ENCODE measurements at places on chromosomes 1 and 21.

- DNase-seq, result no peak
Observed at GRCh38 chr1:70438529-70438928, 27.5 kb downstream of the CTH start.

DNA sequence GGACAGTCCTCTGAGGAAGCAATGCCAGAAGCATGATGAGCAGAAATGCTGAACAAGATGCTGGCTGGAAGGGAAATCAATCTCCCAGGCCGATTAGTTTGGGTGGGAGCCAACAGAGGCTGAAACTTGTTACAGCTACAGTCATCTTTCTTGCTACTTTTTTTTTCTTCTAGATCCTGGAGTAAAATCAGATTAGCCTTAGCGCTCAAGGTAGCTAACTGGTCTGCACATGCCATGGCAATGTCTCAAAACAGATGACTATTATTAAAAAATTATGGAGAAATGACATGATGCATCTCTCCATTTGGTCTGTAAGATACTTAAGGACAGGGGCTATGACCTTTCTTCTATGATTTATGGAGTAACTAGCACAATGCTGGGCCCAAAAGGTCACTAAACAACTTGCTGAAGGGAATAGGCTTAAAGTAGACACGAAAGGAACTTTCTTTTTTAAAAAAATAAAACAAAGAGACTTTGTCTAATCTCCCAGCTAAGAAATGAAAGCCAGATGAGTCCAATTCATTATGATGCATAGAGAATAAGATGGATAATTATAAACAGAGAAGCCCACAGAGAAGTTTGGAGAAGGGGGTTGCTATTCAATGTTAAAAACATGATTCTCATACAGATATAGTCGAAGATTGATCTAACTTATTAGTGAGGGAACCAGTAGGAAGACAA, 42.5 kb downstream of the UTP25 start:
- DNase-seq, result peak; percentile 26

- peak; percentile 76 for DNase-seq
Observed at GRCh38 chr1:181010789-181011188, 11.9 kb downstream of the STX6 start.

DNA sequence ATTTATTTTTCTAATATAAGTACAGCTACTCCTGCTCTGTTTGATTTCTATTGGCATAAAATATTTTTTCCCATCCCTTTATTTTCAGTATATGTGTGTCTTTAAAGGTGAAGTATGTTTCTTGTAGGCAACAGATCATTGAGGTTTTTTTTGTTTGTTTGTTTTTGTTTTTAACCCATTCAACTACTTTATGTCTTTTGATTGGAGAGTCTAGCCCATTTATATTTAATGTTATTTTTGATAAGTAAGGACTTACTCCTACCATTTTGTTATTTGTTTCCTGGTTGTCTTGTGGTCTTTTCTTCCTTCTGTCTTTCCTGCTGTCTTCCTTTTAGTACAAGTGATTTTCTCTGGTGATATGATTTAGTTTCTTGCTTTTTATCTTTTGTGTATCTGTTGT, 285.1 kb upstream of the PROX1 start:
- DNase-seq, result no peak

DNA sequence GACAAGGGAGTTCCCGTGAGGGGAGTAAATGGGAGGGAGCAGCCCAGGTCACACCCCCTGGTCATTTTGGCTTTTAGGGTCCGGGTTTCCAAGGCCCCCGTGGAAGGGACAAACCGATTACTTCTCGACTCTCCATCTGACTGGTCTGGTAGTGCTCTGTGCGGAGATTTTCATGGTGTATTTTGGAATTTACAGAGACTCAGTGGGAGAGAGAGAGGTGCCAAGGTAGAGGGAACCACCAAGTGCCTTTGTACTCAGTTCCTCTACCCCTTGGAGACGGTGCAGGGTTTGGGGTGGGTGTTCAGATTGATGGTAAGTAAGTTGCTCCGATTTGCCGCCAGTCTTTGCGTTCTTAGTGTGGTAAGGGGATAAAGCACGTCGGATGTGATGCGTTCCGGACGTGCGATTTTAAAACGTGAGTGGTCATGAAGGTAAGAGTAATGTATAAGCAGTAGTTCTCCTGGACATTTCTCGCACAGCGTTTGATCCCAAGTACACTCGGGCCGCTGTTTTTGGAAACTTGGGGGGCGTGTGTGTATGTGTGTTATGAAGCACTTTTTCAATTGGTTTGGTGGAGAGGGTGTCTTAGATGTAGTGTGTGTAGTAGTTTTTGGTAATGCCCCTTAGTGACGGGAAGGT, 682 bp downstream of the SUCO start:
- DNase-seq, result no peak

GRCh38 chr1:111669268-111669667, 49.7 kb downstream of the RAP1A start:
- DNase-seq, result peak; percentile 40

DNA sequence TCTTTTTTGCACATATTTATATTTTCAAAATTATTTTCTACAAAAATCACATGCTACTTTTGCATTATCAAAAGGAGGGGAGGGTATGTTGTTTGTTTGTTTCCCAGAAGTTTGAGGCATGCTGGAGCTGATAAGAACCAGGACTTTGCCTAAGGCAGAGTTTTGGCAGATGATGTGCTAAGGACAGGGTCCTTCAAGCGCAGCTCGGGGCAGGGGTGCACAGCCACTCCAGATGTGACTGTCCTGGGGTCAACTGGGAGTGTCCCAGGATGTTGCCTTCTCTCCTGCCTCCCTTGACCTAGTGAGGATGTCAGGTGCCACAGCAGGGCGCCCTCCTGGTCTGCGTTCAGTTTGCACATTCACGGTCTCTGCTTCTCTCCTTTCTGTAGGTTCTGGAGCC, 42.6 kb upstream of the SRRM1 start:
- DNase-seq, result no peak

GRCh38 chr1:41025979-41026819, 4.7 kb upstream of the SLFNL1 start:
- no peak for DNase-seq

- peak; percentile 60 for DNase-seq
Observed at GRCh38 chr1:118902711-118903191, 85.4 kb downstream of the TBX15 start.

DNA sequence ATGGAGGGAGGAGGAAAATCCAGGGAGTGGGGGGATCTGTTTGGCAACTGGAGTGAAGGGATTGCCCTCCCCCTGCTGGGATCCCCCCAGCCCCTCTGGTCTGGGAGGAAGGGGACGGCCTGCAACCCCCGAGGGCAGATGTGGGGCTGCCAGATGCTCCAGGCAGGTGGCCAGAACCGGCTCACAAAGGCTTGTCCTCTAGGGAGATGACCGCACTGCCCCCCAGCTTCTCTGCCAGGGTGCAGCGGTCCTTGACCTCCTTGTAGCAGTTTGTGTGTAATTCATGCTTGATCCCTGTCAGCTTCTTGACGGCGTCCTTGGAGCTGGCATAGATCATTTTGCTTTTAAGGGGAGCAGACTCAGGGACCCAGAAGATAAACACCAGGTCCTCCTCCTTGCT, 69.2 kb downstream of the ROR1 start:
- no peak for DNase-seq

DNA sequence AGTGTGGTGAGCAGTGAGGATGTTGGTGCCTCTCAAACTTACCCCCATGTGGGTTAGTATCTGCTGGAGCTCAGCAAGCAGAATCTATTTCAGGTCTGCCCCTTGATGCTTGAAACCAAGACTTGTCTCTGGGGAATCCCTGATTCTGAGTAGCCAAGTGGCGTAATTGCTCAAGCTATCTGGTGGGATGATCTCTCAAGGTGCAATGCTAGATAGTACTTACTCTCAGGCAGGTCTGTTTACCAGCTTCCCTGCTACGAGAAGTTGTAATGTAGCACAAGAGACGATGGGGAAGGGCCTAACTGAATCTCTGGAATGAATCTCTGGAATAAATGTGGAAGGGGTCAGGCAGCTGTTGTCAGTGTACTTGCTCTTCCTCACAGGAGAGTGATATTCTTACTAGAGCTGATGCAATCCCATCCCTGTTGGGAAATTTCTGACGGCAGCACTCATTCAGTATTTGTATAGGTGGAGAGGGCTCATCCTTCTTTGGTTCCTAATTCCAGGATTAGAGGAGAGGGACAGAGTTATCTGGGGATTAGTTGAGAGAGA, 65.4 kb downstream of the MACF1 start:
- peak; percentile 42 for DNase-seq

DNA sequence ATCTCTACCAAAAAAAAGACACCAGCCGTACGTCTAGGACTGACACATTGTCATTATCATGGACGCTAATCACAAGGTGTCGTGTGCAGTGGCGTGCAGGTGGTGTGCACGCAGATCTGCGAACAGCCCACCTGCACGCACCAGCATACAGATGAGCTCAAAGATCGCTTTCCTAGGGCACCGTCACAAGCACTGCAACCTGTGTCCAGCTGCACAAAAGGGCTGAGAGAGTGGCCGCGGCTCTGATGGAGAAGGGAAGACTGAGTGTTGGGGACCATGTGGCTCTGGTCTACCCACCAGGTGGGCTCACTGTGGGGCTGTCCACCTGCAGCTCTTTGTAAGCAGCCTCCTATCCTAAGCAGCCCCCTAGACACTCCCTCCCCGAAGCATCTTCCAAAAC, 50.9 kb downstream of the S100B start:
- no peak for DNase-seq

DNA sequence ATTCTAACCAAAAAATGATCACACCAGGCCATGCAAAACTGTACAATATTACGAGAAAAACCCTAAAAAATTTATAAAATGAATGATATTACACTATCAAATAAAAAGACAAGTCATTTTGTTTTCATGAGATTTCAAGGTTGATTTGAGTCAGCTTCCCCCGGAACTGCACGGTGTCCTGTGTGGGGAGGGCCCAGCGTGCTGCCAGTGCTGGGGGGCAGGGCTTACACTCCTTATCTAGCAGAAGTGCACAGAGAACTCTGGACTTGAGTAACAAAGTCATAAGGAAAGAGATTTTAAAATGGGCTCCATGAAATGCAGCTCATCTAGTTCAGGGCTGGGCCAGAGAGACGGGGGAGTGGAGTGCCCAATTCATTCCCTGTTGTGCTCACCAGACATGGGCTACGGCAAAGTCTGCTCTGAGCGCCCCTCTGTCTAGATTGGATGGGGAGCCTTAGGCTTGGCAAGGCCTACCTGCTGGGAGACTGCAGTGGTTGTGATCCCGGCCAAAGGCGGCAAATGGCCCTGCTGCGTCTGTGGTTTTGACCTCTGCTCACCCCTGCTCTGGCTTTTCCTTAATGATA, 50.1 kb downstream of the COQ8A start:
- DNase-seq, result no peak

DNA sequence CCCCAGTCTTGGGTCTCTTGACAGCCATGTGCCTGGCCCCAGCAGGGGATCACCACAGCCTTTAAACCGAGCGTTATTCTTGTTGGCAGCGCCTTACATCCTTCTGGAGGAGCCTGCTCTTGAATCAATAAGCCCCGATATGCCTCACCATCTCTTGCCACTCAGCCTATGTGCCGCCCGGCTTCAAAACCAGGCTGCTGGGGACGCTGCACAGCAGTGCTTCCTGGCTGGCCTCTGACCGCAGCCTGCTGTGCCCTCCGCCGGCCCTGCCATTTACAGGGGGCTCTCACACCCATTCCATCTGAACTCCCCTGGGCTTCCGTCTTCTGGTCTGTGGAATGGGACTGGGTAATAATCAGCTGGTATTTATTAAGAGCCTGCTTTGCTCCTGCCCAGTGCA, 3.0 kb upstream of the PEX10 start:
- DNase-seq, result no peak

GRCh38 chr1:240965581-240966091, 353.7 kb upstream of the GREM2 start:
- no peak for DNase-seq
